Activated CD4-positive, alpha-beta T cell treated with anti-CD3 and anti-CD28 coated beads, Interleukin-2, amount 10 ng/mL, durations not matched to agents 24 days and 14 days (primary cell): ENCODE measurements at places on chromosomes 2 and 18. TPM values are rescaled to one million over a fixed set of nuclear protein-coding genes. Genes with fewer than 3 reads are reported as not detected.

Gene GAREM2
- 7.9 and 8.2 TPM in 2 replicates for total RNA-seq

Gene PSTPIP2
- 27.5 and 29.2 TPM in 2 replicates for total RNA-seq

Gene SERPINE2
- total RNA-seq, result 23.2 and 23.9 TPM in 2 replicates

Gene EFR3B
- 0.09 and 0.12 TPM in 2 replicates for total RNA-seq

Gene NPAS2
- 9.1 and 10.1 TPM in 2 replicates for total RNA-seq

Gene FZD7
- total RNA-seq, result 1.3 TPM in 2 replicates

Gene CHPF
- total RNA-seq, result 37.8 and 38.3 TPM in 2 replicates

Gene KCNE4
- total RNA-seq, result not detected in 2 replicates

Gene ERICH2
- not detected in 2 replicates for total RNA-seq

Gene LYPD1
- total RNA-seq, result not detected in 2 replicates

DNA sequence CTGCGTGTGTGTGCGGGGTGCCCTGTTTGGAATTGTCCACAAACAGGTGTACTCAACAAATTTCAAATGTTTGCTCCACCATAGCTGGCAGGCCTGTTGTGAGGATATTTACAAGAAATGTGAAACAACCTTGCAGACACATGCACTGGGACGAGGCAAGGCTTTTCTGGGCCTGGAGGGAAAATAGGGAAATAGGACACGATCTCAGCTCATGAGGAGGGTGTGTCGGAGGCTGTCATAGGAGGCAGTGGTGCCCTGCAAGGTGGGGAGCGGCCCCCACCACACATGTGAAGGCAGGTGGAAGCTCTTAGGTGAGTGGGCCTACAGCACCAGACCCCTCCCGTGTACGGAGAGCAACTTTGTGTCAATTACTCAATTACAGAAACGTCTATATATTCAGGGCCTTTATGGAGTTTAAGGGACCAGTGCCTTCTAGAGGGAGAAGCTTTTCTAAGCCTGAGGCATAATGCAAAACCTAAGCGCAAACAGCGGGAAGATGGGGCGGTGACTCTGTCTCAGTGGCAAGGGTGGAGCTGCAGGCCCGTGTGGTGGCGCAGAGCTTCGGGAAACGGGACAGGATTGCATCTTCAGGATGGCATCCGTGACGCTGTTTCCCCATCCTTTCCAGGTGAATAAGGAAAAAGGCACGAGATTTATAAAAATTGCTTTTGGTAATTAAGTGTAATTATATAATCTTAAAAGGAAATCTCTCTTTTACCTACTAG is 48.0 kb downstream of the RNF144A start:
- DNase-seq, result no peak

GRCh38 chr2:208315081-208315788 is 49.2 kb downstream of the PIKFYVE start:
- no peak for DNase-seq

DNA sequence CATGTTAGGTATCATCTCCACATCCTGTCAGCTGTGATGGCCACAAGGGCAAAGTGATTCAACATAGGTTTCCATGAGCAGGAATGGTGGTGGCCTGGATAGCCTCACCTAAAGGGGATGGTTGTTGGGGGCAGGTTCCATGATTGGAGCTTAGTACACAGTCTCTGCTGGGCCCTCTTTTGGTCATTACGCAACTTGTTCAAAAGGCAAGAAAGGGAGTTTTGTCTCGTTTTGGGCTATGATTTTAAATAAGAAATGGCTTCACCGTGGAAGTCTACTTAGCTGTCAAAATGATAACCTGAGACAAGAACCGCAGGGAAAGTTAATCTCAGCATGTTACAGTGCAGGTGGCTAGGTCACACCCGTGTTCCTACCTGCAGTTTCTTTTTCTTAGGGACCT is 13.1 kb upstream of the MC4R start:
- DNase-seq, result no peak

- DNase-seq, result no peak
Measured at GRCh38 chr18:13888191-13888716, 27.1 kb downstream of the MC2R start.

DNA sequence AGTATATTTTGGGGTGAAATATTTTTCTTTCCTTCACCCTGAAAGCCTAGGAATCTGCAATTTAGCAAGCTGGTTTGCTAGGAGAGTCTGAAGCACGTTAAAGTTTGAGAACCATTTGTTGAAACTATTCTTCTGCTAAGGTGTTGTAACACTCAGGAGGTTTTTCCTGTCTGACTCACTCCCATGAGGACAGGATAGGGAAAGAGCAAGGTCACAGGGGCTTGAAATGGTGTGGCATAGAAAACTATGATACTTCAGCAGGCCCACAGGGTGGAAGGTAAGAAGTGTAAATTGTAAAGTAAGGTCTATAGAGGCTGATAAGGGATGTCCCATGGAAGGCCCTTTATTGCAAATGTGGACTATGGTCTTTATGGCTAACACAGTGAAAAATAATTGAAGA is 177.7 kb upstream of the ZC3H15 start:
- DNase-seq, result no peak

GRCh38 chr2:50108245-50108644 is 923.7 kb downstream of the NRXN1 start:
- DNase-seq, result no peak

- no peak for DNase-seq
Measured at GRCh38 chr18:69220529-69220928, 180.2 kb upstream of the DOK6 start.

DNA sequence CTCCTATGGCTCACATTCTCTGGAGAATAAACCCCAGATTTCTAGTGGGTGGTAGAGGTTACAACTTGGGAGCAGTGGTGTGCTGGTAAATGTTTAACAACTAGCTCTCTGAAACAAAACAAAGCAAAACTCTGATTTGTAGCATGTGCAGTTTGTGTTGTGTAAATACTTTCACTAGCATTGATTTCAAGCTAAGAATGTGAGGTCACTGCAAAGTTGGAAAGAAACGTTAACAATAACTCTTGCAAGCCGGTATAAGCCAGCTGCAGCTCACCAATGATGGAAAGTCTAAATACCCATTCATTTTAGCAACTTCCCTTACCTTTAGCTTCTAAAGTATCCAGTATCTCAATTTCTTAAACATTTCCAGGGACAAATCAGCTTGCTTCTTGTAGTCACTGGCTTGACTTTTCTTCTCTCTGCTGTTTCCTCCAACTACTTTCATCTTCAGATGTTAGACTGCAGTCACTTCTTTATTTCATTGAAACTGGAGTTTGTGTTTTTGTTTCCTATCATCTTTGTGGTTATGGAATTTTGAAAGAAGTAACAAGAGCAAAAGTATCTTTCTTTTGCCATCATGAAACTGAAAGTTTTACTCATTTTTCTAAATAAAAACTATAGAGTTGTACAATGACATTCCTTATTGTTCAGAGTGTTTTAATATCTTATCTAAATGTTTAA is 140.2 kb downstream of the PLCL1 start:
- DNase-seq, result no peak

GRCh38 chr2:205682239-205682970 is at the start of gene NRP2:
NRP2 (plus strand) TSS chr2:205682501; CDS start chr2:205683291, 790 bp downstream.
- DNase-seq, result peak; percentile 92

DNA sequence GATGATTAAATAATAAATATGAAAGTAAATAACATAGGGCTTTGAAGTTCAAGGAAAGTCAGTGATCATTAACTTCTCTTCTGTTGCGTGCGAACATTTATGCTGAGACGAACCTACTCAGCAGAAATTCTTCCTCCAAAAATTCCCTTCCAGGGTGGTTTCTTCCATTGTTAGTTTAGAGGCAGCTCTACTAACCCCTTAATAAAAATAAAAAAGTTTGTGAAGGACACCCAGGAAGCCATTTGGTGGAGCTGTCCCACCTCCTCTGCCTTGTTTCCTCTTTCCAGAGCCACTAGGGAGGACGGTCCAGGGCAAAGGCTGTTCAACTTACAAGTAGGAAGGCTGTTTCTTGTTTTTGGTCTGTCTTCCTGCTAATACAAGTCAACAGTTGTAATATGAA is 2.1 kb upstream of the SMAD2 start:
- peak; percentile 54 for DNase-seq

- DNase-seq, result no peak
Measured at GRCh38 chr2:114789989-114790388, 347.5 kb downstream of the DPP10 start.

DNA sequence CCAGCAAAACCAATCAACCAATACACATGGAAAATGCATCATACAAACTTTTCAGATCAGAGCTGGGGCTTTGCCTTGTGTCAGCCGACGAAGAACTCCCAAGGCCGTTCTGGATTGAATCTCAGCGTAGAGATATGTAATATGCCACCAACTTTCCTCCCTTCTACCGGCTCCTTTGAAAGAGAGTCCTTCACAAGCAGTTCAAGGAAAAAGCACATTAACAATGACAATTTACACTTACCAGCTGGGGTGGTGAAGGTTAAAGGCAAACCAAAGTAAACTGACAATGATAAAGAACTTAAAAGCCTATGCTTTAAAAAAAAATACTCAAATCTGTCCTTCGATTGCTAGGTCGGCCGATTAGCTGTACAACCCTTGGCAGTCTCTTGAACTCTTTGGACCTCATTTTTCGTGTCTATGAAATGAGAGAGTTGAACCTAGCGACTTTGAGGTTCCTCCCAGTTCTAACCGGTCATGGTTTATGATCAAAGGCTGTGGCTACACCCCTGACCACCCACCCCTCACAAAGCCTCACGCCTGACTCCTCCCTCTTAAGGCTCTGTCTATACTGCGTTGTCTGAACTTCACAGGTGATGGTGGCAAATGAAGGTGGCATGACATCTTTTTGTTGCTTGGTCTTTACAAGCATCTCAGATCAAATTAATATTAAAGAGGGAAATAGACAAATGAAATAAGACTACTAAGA is 46.2 kb downstream of the BCL2 start:
- DNase-seq, result no peak

- DNase-seq, result no peak
Measured at GRCh38 chr2:15677141-15677843, 85.6 kb downstream of the DDX1 start.

- no peak for DNase-seq
Measured at GRCh38 chr2:17644997-17645720, 104.7 kb downstream of the VSNL1 start.

GRCh38 chr18:47436871-47437270 is 185.4 kb upstream of the SKOR2 start:
- no peak for DNase-seq

- peak; percentile 49 for DNase-seq
Measured at GRCh38 chr18:35939138-35939537, 33.3 kb upstream of the RMP24 start.

DNA sequence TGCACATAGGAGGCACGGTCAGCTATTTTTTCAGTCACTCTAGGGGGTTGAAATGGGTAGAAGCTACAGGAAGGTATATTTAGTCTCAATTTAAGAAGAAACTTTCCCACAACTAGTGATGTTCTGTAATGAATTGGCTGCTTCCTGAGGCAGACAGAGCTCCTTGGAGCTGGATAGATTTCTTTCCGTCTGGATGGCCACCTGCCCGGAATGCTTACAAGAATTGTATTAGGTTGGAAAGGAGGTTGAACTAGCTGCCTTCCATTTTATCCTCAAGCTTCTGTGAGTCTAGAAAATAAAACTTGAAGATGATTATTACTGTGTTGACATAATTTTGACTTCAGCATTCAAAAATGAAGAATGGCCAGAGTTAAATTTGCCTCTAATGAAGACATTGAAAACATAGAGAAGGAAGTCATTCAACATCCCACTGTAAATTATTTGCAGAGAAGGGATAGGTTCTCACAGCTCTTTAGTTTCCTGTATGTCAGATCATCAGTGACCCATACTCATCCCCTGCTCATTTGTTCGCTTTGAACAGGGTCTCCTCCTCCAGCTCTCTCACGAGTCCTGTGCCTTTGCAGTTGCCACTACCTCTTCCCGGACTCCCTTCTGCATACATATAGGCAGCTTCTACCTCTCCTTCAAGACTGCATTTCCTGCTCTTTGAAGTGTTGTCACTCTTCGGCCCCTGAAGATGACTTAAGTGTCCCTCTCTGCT is 88.8 kb downstream of the CRIM1 start:
- DNase-seq, result no peak

DNA sequence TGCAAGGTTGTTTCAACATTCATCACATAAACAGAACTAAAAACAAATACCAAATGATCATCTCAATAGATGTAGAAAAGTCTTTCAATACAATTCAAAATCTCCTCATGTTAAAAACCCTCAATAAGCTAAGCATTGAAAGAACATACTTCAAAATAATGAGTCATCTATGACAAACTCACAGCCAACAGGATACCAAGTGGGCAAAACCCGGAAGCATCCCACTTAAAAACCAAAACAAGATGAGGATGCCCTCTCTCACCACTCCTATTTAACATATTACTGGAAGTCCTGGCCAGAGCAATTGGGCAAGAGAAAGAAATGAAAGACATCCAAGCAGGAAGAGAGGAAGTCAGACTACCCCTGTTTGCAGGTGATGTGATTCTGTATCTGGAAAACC is 992.2 kb upstream of the PIK3C3 start:
- DNase-seq, result no peak

DNA sequence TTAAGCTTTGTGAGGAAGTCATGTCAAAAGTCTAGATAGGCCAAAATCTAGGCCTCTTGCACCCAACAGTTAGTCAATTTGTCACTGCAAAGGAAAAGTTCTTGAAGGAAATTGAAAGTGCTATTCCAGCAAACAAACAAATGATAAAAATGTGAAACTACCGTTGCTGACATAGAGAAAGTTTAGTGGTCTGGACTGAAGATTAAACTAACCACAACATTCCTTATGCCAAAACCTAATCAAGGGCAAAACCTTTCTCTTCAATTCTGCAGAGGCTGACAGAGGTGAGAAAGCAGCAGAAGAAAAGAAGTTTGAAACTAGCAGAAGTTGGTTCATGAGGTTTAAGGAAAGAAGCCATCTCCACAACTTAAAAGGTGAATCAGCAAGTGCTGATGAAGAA is 44.0 kb upstream of the LRRTM4 start:
- DNase-seq, result no peak

DNA sequence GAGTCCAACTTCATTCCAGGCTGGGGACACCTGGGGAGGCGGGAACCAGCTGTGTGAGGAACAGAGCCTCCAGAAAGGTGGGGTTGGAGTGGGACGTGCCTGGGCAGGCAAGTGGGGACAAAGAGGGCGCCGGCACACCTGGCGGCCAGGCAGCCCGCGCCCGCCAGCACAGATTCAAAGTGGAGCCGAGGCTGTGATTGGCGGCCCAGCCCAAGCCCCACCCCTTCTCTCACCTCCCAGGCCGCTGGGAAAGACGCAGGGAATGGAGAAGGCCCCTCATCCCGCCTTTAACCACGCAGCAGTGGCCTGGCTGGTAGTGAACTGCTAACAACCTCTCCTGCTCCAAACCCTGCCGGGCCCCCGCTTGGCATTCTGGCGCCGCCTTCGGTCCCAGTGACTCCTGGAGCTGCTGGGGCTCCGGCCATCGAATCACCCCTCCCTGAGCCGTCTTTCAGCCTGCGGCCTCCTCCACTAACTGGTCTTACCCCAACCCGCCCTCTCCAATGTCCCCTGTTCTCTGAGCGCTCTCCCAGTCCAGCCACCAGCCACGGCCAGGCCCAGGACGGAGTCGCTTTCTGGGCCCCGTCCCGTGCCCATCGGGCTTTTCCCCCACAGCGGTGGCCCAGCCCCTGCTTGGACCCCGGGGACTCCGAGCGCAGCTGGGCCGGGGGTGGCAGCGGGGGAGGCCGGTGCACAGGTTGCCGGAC is 27.9 kb upstream of the PTMA start:
- DNase-seq, result no peak
